Astrocyte of the spinal cord (primary cell): ENCODE measurements at places on chromosomes 11 and 22.

DNA sequence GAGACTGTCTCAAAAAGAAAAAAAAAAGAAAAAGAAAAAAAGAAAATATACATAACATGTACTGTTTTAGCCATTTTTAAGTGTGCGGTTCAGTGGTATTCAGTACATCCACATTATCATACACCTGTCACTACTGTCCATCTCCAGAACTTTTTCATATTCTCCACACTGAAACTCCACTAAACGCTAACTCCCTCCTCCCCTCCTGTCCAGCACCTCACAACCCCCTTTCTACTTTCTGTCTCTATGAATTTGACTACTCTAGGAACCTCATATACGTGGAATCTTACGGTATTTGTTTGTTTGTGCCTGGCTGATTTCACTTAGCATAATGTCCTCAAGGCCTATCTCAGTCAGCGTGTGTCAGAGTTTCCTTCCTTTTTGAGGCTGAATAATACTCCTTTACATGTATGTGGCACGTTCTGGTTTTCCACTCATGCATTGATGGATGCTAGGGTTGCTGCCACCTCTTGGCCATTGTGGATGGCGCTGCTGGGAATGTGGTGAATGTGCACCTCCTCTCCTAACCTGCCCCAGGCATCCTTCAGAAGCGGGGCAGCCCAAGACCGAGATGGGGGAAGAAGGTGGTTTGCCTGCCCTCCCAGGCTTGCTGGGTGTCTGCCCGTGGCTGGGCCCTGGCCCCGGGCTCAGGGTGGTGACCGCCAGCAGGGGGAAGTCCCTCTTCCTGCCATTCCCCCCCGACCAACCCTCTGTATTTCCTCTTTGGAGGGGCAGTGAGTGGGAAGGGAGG lies 60.5 kb downstream of the BCR start:
- DNase-seq = no peak

DNA sequence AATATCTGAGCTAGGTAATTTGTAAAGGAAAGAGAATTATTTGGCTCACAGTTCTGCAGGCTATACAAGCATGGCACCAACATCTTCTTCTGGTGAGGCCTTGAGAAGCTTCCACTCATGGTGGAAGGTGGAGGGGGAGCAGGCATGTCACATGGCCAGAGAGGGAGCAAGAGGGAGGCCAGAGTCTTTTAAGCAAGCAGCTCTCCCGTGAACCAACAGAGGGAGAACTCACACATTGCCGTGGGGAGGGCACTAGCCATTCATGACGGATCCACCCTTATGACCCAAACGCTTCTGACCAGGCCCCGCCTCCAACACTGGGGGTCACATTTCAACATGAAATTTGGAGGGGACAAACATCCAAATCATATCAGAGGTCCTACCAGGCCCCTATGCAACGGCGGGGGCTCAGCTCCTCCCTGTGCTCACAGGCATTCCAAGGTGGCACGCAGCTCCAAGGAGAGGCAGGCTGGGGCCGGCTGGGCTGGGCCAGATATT lies 4.6 kb downstream of the C11orf96 start:
- no peak for DNase-seq

GRCh38 chr11:121405646-121406045 lies 46.5 kb upstream of the SORL1 start:
- DNase-seq = no peak

GRCh38 chr11:73013021-73013420 lies 129.1 kb downstream of the FCHSD2 start:
- no peak for DNase-seq

GRCh38 chr11:3950996-3951660 lies 95.7 kb downstream of the STIM1 start:
- DNase-seq = peak; percentile 87

DNA sequence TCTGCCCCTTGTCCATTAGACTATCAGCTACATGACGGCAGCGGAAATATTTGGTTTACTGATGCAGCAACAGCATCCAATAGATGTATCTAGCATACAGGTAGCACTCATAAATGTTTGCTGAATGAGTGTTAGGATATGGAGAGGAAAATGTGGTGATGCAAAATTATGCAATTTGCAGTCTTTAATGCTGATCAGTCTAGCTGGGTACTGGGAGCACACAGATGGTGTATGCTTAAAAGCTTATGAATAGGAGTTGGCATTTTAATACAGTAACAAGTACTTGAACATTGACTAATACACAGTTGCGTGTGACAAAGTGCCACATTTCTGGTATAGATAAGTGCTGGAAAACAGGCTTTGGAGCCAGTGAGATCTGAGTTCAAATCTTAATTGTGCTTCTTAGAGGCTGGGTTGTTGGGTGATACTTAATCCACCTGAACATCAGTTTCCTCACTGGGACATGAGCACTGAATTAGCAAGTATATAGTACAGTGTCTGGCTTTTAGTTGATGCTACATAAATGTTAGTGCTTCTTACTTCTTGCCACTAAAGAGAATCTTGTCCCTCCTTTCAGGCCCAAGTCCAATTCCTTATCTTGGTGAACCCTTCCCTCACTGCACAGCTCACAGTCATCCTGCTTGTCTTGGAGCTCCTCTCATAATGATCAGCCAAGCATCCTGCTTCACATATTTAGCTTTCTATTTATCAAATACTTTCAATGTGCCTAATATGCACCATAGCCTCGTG lies 99.6 kb downstream of the TIMP3 start:
- DNase-seq = no peak

- DNase-seq = no peak
These were observed 64.8 kb upstream of the TIMP3 start for GRCh38 chr22:32736746-32737145.

GRCh38 chr11:67530282-67530592 lies 7.0 kb upstream of the CABP2 start:
- no peak for DNase-seq

GRCh38 chr22:34609646-34610045 lies 456.3 kb upstream of the ISX start:
- DNase-seq = no peak

- DNase-seq = peak; percentile 93
These were observed 6.2 kb downstream of the PANX1 start for GRCh38 chr11:94134651-94135512.

GRCh38 chr11:123166071-123166559 lies 28.9 kb downstream of the CLMP start:
- peak; percentile 77 for DNase-seq

DNA sequence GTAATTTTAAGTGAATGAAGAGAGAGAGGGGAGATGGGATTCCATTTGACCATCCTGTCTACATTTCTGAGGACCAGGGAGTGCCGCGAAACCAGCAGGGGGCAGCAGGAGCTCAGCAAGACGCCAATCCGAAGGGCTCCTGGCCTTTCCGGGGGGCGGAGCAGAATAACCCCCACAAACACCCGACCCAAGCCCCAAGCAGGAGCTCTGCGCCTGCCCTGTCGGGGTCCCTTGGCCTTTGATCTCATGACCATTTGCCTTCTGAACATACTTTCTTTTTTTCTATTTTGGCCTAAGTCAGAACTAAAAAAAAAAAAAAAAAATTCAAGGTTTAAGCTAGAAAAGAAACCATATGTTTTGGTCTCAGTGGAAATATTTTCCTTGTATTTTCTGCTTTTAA lies 21.9 kb upstream of the SCN2B start:
- DNase-seq = peak; percentile 36

DNA sequence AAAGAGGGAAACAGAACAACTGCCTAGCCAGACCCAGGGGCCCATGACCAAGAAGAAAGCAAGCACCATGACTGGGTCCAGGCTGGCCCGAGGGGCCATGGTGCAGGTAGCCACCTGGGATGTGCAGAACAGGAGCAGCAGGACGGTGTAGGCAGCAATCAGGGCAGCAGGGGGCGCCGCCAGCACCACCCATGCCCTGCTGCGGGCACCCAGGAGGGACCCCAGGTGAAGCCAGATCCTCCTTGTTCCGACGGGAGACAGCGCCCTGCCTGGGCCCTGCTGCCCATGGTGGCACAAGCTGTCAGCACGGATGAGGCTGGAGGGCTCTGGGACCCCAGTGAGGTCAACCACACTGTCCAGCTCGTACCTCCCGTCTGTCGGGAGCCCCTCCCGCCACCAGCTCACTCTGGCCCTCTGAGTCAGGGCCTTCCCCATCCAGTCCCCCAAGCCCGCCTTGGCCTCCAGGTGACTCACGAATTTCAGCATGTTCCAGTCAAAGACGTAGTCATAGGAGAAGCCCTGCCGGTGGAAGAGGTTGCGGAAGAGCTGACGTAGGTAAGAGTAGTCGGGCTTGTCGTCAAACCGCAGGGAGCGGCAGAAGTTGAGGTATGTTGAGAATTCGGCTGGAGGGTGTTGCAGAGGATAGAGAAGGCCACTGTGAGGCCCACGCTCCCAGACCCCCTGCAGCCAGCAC lies 18.8 kb downstream of the CSNK1E start:
- peak; percentile 99 for DNase-seq

GRCh38 chr11:31902706-31903105 lies 91.6 kb upstream of the PAX6 start:
- DNase-seq = no peak

DNA sequence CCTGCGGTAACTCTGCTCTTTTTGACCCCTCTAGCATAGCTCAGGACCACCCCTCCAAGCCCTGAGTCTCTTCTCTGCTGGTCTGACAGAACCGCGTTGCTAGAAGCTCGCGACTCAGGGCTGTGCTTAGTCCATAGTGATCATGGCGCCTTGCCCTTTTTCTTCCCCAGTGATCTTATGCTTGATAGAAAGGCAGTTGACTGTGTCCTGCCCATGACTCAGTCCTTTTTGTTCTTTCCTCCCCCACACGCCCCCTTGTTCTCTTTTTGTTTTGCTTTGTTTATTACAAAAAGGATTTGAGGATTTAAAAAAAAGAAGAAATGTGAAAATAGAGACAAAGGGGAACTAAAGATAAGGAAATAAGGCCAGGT lies 17.5 kb downstream of the IL17RA start:
- no peak for DNase-seq

DNA sequence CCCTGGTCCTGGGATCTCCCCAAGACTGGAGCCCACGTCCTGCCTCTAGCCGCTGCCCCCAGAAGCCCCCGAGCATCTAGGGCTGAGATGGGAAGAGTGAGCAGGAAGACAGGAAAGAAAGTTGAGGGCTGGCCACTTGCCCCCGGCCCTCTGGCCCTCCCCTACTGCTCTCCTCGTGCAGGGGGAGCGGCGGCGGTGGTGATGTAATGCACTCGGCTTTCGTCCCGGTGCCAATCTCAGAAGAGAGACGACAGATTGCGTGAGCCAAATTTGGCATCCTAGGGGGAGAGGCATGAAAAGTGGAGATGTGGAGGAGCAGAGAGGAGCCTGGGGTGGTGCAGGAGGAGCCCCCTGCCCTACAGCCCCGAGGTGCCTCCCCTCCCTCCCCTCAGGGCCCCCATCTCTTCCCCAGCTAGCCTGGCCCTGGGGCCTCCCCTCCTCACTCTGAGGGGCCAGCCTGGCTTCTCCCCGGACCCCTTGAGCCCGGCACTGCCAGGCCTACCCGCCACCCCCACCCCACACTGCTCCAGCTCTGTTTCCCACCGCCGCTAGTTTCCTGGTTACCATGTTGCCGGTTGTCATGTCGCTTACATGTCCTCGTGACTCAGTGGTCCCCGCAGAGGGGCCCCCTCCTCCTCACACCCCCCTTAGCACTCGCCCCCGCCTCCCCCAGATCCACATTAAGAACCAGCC lies 2.5 kb downstream of the KCNJ4 start:
- no peak for DNase-seq

GRCh38 chr11:73425108-73425507 lies 48.9 kb downstream of the RELT start:
- no peak for DNase-seq

DNA sequence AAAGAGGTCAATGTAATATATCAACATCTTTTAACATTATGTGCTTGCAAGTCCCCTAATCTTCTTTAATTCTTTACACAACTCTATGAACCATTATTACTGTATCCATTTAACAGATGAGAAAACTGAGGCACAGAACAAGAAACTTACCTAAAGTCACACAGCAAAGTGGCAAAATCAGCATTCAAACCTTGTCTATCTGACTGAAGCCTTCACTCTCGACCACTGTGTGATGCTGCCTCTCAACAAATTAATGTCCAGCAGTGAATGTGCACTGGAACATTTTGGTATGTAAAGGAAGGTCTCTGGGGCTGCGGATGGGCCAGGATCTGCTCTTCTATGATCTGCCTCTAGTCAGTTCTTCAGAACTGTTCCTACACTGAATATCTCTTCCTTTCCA lies 42.1 kb downstream of the PRCP start:
- DNase-seq = no peak

- DNase-seq = no peak
These were observed 818.8 kb upstream of the CHORDC1 start for GRCh38 chr11:91041626-91042025.

DNA sequence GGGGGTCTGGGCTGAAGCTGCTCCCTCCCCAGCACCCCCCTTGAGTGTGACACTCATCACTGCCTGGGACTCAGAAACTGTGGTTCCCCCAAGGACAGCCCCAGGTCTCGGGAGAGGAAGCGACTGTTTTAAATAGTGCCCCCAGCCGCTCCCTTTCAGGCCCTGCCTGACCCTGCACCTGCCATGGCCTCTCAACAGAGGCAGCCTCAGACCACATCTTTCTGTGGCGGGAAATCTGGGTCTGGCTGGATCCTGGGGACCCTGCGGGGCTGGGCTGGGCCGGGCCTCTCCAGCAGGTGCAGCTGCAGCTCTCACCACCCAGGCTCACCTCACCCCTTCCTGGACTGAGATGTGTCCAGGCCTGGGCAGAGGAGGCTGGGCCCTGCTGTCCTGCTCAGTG lies 3.7 kb upstream of the IGLL1 start:
- DNase-seq = no peak

GRCh38 chr11:31932879-31933278 lies 121.8 kb upstream of the PAX6 start:
- DNase-seq = no peak

DNA sequence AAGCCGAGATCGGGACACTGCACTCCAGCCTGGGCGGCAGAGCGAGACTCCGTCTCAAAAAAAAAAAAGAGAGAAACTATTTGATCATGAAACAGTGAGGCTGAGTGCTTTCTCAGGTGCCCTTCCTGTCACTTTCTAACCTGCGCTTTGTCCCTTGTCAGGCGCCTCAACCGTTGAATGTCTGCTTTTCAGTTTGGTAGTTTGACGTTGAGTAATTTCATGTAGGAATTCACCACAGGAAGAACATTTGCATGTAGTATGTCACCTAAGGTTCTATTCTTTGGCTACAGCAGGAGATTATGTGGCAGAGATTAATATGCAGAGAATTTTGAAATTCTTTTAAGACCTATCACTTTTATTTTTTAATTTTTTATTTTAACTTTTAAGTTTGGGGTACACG lies 57.2 kb downstream of the PPFIA1 start:
- no peak for DNase-seq

GRCh38 chr11:36635066-36635862 lies 37.2 kb upstream of the RAG2 start:
- no peak for DNase-seq

- no peak for DNase-seq
These were observed 117.6 kb downstream of the LDLRAD3 start for GRCh38 chr11:36061471-36061870.

GRCh38 chr11:133843454-133843987 lies 1.8 kb downstream of the SPATA19 start:
- no peak for DNase-seq
